ENCODE measurements at places on chromosomes 4 and X.

GRCh38 chr4:62517716-62518115 is 1317.6 kb downstream of the ADGRL3 start:
- DNase-seq = no peak

- DNase-seq = no peak
These were observed 451.3 kb downstream of the NAF1 start for GRCh38 chr4:162715401-162715800.

GRCh38 chrX:26254436-26254835 is 38.5 kb downstream of the MAGEB5 start:
- no peak for DNase-seq

DNA sequence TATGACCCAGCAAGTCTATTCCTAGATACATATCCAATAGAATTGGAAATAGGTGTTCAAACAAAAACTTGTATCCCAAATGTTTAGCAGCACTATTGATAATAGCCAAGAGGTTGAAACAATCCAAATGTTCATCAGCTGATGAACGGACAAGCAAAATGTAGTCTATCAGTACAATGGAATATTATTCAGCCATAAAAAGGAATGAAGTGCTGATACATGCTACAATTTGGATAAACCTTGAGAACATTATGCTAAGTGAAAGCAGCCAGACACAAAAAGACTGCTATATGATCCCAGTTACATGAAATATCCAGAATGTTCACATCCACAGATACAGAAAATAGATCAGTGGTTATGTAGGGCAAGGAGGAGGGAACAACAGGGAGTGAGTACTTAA is 50.1 kb downstream of the PLAC1 start:
- no peak for DNase-seq

GRCh38 chr4:56410247-56411062 is 23.2 kb upstream of the AASDH start:
- no peak for DNase-seq

DNA sequence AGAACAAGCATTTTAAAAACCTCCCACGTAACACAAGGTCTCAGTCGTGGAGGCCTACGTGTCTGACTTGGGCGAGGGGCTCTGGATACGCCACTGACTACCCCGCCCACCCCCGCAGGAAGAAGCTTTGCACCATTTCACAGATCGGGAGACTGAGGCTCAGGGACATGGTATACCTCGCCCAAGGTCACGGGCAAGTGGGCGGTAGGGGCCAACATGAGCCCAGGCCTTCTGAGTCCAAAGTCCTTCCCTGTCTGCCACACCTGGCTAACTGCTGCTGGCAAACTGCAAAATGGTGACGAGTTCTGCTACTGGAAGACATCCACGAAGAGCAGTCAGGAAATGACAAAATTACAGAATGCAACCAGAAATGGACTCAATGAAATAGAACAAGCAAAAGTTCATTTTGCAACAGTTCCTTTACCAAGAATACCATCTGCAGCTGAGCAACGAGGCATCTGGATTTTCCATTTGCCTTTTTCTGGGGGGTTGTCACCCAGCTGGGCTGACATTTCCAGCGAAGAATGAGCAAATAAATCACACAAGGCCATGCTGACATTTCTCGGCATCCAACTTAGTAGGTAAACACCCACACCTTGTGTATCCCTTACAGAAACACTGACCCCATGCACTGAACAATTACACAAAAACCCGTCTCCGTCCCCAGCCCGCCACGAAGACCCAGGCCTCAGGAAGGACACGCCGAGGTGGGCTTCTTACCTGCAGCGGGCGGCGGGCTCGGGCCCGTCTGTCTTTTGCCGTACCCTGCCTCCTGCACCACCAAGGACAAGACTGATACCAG is 70.2 kb upstream of the AFAP1 start:
- DNase-seq = no peak

DNA sequence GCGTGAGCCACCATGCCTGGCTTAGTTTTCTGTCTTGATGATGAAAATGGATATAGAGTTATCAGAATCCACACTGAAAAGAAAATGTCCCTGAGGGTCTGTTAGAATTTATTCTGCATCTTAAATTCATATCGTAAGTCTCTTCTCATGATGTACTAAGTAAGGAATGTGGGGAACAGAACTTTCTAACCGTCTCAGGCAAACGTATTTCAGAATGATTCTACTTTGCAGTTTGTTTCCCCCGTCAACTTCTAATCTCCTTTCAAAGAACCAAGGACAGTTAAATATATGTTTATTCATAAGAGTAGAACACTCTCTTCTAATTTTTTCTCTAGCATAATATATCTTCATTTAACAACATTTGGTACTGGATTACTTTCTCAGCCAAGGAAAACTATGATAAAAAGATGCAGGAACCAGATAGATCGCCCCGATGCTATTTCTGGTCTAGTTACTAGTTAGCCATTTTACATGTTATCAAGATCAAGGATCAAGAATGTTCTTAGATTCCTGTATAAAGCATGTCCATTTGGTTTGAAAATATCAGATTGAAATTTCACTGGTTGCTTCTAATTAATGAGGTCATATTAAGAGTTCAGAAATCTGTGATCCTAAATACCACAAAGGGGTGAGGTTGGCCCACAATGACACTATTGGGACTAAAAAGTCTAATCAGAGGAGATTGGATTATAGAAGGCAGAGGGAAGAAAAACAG is 49.5 kb downstream of the METTL14 start:
- DNase-seq = no peak

GRCh38 chr4:127403471-127404084 is 229.2 kb upstream of the INTU start:
- no peak for DNase-seq

DNA sequence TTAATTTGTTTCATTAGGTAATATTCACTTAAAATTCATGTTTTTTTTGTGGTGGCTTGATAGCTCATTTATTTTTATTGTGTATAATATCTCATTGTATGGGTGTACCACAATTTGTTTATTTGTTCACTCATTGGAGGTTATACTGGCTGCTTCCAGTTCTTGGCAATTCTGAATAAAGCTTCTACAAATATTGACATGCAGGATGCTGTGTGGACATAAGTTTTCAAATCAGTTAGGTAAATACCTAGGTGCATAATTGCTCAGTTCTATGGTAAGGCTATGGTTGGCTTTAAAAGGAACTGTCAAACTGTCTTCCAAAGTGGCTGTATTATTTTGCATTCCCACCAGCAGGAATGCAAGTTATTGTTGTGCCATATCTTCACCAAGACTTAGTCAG is 504.5 kb upstream of the GALNTL6 start:
- DNase-seq = no peak

- no peak for DNase-seq
These were observed 293.7 kb downstream of the PCDH18 start for GRCh38 chr4:137238456-137239162.

- DNase-seq = no peak
These were observed at the start of gene PAGE1 for GRCh38 chrX:49695276-49696180. TSS of gene PAGE1 (minus strand) at chrX:49695984. CDS start at chrX:49694770, 1,214 bp downstream.

- DNase-seq = no peak
These were observed 83.6 kb downstream of the PPP1R2C start for GRCh38 chrX:42694260-42694815.

- no peak for DNase-seq
These were observed 7.9 kb downstream of the CCDC22 start for GRCh38 chrX:49243166-49243565.

DNA sequence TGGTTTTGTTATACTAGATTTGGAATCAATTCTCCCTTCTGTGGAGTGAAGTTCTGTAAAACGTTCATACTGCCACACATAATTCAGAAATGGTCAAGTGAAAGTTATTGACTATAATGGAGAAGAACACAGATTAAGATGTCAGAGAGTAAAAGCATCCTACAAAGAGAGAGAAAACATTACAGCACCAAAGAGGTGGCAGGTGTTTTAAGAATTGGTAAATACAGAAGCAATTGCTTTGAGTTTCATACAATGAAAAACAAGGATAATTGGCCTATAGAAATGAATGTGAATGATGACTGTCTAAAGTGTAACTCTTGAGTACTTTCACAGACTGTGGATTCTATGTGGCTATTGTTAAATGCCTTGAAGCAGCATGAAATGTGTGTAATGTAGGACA is 435.6 kb upstream of the SMIM31 start:
- DNase-seq = no peak

GRCh38 chr4:6453688-6453990 is 18.8 kb downstream of the PPP2R2C start:
- DNase-seq = no peak

- no peak for DNase-seq
These were observed 54.5 kb downstream of the ANXA5 start for GRCh38 chr4:121642292-121642691.

DNA sequence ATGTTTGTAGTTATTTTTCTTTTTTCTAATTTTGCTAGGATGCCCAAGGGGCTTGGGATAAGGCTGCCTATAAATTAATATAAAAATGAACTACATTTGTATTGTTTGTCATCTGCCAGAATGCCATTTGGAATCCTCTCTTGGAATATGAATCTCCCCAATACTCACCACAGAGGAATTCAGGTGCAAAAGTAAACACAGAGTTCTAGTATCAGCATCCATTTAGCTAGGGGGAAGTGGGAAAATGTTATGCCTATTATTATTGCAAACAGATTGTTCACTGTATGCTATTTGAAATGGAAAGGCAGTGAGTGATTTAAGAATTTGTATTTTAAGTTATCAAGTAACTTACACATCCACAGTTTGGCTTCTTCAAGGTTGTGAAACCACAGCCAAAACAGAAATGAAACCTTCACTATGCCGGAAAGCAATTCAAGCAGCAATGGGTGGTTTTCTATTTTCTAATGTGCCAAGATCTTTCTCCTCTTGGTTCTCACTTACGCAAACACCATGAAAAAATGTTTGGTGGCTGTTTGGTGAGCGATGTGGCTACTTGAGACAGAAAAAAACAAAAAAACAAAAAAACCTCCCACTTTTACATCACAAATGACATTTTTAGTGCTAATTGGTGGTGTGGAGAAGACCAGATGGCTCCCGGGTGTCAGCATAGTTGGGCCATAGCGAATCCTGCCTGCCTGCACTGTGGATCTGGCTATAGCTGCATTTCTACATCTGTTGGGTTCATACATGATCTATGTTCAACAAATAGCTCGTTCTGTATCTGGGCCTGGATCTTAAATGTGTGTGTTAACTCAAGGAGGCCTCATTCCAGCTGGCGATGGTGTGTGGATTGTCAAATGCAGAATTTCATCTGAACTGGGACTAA is 200.8 kb upstream of the GIMD1 start:
- no peak for DNase-seq

DNA sequence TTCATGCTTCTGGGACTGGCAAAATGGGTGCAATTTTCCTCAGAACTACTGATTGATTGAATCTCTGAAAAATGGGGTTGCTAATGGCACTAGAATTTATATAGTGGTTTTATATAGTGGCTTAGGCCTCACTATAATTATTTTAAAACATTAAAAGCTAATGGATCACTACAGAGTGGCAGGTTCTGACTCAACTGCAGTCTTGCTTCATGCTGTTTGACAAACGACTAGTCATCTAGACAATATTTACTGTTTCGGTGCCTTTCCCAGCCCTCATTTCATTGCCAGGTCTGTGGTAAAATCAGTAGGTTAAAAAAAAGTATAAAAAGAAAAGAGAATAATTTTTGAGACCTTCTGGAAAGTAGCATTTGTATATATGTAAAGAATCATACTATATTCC is 352.8 kb upstream of the ATOH1 start:
- DNase-seq = no peak

GRCh38 chr4:90498175-90498574 is 371.0 kb downstream of the CCSER1 start:
- no peak for DNase-seq

- no peak for DNase-seq
These were observed 600.3 kb downstream of the MID1IP1 start for GRCh38 chrX:39401483-39402110.

DNA sequence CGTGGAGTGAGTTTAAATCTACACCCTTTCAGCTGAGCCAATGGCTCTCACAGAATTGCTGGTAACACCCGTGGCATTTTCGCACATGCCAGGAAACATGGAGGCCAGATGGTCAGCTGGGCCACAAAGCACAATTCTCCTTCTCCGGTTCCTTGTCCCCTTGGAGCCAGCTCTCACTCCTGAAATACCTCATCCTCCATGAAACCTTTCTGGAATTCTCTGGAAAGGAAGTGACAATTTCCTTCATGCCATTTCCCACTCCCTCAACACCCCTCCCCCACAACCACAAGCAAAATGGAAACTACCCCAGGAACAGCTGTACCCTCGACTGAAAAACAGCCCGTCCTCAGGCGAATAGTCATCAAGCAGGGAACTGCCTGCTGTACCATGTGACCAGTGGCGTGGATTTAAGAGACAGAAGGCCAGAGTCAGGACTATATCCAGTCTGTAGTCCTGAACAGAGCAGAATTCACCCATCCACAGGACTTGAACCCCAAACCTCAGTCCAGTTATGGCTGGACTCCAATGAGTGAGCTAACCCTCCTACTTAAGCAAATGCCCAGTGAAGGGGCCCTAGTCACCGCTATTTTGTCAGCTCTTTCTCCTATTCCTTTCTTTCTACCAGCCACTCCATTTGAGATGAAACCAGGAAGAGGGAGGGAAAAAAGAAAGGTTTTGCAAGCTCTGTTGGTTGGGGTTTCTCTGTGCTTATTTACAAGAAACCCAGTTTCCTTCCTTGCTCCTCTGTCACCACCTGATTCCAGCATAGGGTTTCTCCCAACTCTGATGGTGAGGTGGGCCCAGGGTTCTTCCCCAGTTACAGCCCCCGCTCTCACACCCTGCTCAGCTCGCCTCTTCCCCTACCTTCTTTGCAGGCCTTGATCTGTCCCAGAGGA is 24.5 kb downstream of the ELF4 start:
- no peak for DNase-seq

DNA sequence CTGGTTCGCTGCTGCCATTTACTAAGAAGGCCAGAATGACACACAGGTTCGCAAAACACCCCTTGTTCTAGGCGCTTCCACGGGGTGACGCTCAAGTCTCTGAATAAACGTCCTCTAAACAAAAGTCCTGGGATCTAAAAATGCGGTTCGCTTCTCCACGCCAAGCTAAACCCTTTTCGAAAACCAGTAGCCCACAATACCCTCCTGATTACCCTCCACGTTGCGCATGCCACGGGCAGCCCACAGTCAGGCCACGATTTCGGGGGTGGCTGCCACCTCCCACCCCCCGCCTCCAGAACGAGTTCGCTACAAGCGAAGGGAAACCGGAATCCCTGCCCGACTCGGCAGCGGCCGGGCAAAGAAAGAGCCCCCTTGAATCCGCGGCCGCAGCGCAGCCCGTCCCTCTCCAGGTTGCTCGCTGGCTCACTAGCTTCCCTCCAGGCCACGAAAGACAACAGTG is 423 bp downstream of the RPL39 start:
- DNase-seq = peak; percentile 14

- DNase-seq = no peak
These were observed 62.5 kb upstream of the GPR174 start for GRCh38 chrX:79081895-79082512.
